ENCODE measurements at places on chromosomes 1 and 21. TPM values are rescaled to one million over a fixed set of nuclear protein-coding genes. Genes with fewer than 3 reads are reported as not detected.

Gene VCAM1
- polyA plus RNA-seq: 39.3 TPM

- no peak for DNase-seq
These were observed 300.3 kb downstream of the DSCAM start for GRCh38 chr21:40546647-40547046.

DNA sequence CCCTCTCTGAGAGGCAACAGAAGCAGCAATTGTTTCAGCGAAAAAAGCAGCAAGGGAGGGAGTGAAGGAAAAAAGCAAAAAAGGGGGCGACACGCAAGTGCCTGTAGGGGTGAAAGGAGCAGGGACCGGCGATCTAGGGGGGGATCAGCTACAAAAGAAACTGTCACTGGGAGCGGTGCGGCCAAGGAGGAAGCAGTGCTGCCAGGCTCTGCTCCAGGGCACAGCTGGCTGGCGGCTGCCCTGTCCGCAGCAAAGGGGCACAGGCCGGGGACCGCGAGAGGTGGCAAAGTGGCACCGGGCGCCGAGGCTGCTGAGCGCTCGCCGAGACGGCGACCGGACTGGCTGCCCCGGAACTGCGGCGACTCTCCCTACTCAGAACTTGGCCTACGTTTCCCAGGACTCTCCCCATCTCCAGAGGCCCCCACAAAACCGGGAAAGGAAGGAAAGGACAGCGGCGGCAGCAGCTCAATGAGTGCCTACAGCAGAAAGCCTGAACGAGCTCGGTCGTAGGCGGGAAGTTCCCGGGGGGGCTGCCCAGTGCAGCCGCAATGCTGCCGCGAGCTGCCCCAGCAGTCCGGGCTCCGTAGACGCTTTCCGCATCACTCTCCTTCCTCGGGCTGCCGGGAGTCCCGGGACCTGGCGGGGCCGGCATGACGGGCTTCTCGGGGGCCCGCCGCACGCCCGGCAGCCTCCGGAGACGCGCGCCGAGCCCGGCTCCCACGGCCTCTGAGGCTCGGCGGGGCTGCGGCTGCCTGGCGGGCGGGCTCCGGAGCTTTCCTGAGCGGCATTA is 1.0 kb upstream of the CDKN2C start:
- no peak for DNase-seq

Gene MYBPH
- polyA plus RNA-seq: 0.23 TPM

DNA sequence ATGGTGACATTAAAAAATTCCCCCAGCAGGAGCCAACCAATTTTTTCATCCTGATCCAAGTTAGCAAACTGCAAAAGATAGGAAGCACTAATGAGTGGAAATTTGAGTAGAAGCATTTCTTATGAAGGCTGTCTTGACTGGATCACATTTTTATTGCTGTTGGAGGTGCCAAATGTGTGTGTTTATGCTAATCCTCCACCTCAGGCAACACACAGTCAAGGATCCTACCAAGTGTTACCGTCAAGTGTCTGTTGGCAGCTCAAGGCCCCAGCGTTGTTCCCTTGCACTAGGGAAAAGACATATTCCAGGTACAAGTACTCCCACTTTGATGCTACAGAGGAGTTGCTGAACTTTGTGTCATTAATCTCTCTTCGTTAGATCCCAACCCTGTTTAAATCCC is 18.3 kb downstream of the METTL18 start:
- DNase-seq: no peak

Gene PLCH2
- polyA plus RNA-seq: 1.3 TPM

- no peak for DNase-seq
These were observed 11.4 kb upstream of the RAB3GAP2 start for GRCh38 chr1:220283625-220284024.

- no peak for DNase-seq
These were observed 176.3 kb upstream of the C1orf174 start for GRCh38 chr1:4076346-4076745.

DNA sequence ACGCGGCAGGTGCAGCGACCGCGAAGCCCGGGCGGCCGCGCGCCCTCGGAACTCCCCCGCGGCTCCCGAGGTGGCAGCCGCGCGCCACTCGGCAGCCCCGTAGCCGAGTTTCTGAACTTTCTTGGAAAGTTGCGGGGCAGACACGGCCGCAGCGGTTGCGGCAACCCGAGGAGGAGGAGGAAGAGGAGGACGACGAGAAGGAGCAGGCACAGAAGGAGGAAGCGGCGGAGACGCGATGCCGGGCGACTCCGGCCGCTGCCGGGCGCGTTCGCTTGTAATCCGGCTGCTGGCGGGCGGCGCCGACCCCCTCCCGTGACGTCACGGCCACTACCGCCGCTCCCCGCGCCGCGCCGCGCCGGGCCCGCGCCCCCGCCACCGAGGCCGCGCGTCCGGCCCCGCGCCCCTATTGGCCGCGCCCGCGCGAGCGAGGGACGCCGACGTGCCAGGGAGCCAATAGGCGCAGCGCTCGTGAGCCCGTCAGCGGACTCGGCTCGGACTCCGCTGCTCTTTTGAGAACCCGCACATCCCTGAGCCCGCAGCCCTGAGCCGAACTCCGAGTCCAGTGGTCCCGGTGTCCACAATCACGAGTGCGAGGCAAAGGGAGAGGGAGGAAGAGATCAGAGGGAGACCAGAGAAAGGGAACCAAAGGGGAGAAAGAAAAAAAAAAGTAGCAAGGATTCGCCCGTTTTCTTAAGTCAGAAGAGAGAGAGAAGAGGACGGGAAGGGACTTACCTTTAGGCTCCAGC is 736 bp upstream of the BARHL2 start:
- no peak for DNase-seq

- DNase-seq: no peak
These were observed 63.4 kb downstream of the LYPLAL1 start for GRCh38 chr1:219236933-219237610.

- no peak for DNase-seq
These were observed 4.9 kb downstream of the TRIM46 start for GRCh38 chr1:155178441-155179111.

Gene TRAF3IP3
- 1.3 TPM for polyA plus RNA-seq

DNA sequence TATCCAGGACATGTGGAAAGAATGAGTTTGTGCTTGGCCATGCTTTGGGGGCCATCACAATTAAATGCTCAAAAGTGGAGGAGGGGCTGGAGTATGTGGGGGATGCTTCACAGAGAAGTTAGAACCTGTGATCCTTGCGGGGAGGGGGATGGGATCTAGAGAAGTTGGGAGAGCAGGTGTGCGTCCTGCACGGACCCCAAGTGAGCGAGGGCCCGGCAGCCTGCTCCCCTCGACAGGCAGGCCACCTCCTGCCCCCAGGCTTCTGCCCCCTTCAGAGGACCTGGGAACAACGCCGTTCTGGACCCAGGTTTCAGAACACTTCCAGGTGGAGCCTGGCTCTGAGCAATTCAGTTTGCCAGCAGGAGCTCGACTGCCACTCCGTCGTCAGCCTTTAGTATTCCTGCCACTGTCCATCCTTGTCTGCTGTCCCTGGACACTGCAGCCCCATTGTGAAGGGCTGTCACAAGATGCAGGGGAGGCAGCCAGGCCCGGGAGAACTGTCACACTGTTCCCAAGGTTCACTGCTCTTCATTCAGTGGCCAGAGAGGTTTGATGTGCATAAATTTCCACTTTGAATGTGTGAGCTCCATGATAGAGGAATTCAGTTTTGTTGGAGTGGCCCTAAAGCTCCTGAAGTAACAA is 112.2 kb downstream of the DHRS3 start:
- DNase-seq: no peak

Gene IL10
- polyA plus RNA-seq: 0.40 TPM

- no peak for DNase-seq
These were observed 104.4 kb upstream of the UBE2U start for GRCh38 chr1:64098846-64099582.

DNA sequence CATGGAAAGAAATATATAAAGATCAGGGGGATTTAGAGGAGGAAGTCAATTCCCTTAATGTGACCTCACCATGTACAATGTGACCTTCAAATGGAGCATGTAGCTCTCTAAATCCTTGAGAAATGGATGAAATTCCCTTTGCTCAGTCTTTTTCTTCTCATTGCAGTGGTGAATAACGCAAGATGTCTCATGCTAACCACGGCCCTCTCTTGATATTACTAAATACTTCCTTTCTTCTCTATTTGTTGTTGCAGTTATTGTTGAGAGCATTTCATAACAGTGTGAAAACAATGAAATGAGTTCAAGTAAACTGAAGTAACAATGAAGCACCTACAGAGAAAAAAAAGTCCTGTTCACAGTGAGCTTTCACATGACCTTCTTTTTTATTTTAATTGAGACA is 55.6 kb downstream of the ZNF281 start:
- DNase-seq: no peak

DNA sequence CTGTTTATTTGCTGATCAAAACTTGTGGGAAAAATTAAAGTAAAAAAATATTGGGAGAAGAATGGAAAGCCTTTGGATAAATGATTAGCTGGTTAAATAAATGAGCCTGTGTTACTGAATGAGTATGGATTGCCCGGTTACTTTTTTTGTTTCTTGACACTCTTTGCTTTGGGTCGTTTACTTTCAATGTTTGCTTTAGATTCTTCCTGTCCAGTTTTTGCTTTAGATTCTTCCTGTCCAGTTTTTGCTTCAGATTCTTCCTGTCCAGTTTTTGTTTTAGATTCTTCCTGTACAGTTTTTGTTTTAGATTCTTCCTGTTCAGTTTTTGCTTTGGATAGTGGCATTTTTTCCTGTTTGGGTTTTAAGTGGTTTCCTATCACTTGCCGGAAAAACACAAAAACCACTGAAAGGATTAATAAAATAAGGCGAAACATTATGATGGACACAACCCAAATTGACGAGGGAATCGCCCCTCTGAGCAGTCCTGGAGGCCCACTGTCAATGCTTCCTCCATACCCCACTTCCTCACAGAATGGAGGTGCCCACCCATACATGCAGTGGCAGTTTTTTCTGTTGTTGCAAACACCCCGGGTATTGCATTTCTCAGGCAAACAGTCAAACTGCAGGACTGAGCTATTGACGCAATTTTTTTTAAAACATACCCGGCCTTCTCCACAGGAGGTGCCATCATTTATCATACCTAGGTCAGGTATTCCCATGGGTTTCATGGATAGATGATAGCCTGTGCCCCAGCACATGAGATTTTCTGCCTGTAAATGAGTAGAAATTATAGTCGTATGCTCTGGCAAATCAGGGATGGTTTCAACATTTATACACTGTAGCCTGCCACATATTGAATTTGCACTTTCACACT is 2.3 kb downstream of the ADAM30 start:
- no peak for DNase-seq

DNA sequence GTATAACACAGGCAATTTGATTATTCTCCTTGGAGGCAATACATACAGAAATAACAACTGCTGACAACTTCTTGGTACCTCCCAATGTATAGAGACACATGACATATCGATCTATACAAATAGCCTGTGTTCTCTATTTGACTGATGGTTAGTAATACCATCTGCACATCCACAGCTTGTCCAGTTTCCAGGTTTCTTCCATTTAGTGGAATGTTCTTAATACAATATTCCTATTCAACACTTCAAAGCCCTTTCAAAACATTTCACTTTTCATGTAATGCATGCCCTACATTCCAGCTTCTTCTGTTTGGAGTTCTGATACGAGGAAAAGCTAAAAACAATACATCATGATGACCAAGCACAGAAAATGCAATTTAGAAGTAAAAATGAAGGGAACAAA is 37.0 kb upstream of the GORAB start:
- no peak for DNase-seq

Gene AMY2B
- 23.3 TPM for polyA plus RNA-seq

Gene NPPB
- not detected for polyA plus RNA-seq

DNA sequence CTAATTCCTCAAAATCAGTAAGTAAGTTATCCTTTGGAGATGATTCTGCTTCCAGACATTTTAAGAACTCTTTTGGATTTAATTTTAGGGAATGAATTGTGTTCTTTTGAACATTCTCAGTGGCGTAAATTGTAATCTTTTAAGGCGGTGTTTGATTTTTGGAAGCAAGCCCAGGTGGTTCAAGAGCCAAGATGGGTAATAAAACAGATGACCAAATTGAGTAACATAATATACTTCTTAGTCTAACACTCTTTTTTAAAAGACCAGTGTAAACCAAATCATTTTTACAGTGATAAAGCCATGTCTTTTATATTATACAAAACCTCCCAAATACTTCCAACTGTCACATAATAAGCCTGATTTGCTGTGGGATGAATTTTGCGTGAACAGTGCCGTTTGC is 133.8 kb downstream of the LRRC40 start:
- DNase-seq: peak; percentile 10

DNA sequence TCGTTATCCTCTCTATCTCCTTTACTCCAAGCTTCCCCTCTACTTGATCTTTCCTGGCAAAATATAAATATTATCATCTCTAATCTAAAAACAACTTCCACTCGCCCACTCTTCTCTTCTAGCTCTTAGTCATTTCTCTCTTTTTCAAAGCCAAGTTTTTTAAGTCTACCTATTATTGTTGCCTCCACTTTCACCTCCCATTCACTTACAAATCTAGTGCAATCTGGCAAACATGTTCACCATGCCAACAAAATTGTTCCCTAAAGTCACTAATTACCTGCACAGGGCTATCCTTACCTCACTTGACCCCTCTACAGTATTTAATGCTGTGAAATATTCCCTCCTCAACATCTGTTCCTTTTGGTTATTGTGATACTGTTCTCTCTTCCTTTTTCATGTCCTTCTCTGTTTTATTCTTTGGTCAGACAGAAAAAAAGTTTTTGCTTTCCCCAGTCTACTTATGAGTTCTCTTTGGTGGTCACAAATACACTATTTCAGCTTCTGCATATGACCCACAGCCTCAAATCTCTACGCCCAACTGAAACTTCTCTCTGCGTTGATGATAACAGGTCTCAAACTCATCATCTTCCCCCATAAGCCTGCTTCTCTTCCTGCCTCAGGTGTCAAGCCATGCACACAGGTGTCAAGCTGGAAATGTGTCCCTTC is 31.9 kb upstream of the RAP1A start:
- no peak for DNase-seq

- no peak for DNase-seq
These were observed 1.8 kb downstream of the CTXND2 start for GRCh38 chr1:150888727-150889126.

GRCh38 chr21:37916310-37917051 is at the start of gene KCNJ6:
TSS of gene KCNJ6 (minus strand) at chr21:37916457. CDS start at chr21:37840682, 75,775 bp downstream.
- peak; percentile 41 for DNase-seq

Gene SPRR2B
- polyA plus RNA-seq: not detected

DNA sequence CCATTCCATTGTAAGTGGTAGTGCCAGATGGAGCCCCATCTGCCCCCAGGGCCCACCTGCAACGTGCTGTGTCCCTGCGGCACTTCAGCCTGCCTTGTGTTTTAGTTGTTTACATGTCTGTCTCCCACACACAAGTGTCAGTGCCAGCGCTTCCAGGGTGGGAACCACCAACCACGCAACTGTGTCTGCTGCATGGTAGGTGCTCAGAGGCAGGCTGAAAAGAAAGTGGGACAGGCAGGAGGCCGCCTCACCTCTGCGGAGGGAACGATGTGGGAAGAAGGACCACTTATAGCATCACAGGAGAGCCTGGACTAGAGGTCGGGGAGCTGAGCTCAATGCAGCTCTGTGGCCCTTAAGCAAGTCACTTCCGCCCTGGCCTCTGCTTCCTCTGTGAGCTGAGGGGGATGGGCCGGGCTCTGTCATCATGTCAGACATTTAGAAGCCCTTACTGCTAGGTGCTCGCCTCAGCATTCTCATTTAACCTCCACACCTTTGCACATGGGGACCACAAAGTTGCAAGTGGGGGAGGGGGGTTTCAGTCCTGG is 17.9 kb downstream of the SLC9A1 start:
- no peak for DNase-seq
